ENCODE measurements at places on chromosomes 1 and 21. TPM values are rescaled to one million over a fixed set of nuclear protein-coding genes. Genes with fewer than 3 reads are reported as not detected.

GRCh38 chr1:53120659-53121058, 21.8 kb downstream of the SLC1A7 start:
- DNase-seq, result no peak

GRCh38 chr21:20404915-20405314, 593.3 kb upstream of the NCAM2 start:
- DNase-seq, result no peak

GRCh38 chr1:23588749-23589548, 29.6 kb upstream of the ID3 start:
- DNase-seq, result no peak

DNA sequence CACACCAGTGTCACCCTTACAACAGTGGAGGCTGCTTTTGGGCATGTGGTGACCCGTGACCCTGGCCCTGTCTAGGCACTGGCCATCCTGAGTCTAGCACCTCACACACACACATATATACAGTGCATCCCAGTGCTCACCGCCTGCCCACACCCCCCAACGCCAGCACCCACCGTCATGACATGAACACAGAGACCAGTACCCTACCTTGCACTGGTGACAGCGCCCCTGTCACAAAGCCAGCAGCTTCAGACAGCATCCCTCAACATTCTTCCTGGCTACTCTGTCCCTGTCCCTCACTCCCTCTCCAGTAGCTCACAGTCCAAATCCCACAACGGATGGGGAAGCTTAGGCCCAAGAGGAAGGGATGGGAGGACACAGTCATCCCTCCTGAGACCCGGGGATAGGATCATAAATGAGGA, 27.1 kb downstream of the AHDC1 start:
- no peak for DNase-seq

GRCh38 chr1:91024481-91025119, 2.8 kb upstream of the ZNF644 start:
- DNase-seq, result no peak

Gene IL20
- not detected for total RNA-seq

Gene LCE1D
- not detected for total RNA-seq

DNA sequence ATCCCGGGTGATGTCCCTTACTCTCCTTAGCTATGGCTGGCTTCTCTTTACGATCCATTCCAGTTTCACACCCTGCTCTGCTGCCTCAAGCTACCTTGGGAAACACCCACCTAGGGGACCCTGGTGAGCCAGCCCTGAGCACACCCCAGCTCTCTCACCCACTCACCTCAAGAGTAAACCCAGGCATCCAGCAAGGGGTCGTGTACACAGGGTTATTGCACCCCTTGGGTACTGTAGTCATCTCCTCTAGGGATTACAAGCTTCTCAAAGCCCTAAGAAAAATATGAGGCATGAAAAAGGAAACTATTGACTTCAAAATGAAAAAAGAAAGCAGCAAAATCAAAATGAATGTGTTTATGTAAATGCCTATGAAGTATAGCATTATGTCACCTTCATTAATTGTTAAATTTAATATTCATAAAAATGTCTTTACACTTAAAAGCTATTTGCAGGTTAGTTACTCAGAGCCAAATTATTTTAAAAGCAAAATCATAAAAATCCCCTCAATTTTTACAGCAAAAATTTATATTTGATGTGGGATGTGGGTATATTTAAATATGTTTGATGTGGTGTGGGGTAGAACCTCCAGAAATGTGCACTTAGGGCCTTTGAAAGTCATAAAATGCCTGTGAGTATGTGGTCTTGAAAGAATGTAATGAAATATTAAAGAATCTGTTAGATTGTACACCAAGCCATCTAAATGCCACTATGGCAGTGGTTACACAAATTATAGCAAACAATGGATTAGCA, 190.3 kb downstream of the C1orf94 start:
- no peak for DNase-seq

Gene ZSWIM5
- total RNA-seq, result 2.8 TPM

Gene MAP3K21
- 1.6 TPM for total RNA-seq

DNA sequence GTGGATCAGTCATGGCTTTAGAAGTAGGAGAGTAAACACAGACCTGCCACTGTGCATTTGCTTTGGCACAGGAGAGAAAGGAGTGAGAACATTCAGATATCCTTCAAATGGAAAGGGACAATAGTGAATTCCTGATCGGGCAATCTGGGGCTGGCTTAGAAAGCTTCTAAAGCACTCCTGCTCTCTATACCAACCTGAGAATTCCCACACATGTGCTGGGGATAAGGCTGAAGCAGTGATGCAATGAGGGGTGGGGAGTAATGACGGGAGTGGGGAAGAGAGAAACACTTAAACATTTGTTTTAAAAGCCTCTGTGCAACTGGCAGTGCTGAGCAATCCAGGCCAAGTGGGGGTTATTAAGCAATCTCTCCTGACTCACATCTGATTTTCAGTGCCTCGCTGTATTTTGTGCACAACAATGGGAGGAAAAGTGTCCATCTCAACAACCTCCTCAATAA, 108.8 kb downstream of the KIAA0319L start:
- no peak for DNase-seq

Gene STMN1
- total RNA-seq, result 186 TPM

Gene ADAMTS4
- 75.9 TPM for total RNA-seq

Gene KRTAP13-1
- not detected for total RNA-seq

GRCh38 chr1:232873931-232874330, 68.7 kb downstream of the MAP10 start:
- no peak for DNase-seq

GRCh38 chr1:245771511-245772281, 616.9 kb downstream of the KIF26B start:
- no peak for DNase-seq

Gene TARDBP
- 165 TPM for total RNA-seq

DNA sequence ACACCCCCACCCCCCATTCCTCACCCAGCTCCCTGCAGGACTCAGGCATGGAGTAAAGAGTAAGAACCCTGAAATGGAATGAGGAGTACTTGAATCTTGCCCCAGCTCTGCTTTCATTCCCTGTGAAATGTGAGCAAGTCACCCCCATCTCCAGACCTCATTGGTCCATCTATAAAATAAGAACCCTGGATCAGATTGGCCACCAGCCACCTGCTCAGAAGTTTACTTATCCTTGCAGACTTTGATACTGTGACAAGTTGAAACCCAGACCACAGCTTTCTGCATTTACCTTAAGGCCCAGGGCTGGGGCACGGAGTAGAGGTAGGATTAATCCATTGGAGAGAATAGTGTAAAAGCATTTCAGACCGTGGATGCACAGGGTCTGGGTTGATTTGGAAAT, 2.2 kb downstream of the KISS1 start:
- no peak for DNase-seq

Gene TLR5
- total RNA-seq, result 16.4 TPM

Gene LRRC3
- total RNA-seq, result 6.8 TPM

- DNase-seq, result peak; percentile 23
These were observed 27.6 kb downstream of the RRP1B start for GRCh38 chr21:43686811-43687565.

GRCh38 chr1:85166351-85166750, 34.5 kb downstream of the SYDE2 start:
- no peak for DNase-seq

DNA sequence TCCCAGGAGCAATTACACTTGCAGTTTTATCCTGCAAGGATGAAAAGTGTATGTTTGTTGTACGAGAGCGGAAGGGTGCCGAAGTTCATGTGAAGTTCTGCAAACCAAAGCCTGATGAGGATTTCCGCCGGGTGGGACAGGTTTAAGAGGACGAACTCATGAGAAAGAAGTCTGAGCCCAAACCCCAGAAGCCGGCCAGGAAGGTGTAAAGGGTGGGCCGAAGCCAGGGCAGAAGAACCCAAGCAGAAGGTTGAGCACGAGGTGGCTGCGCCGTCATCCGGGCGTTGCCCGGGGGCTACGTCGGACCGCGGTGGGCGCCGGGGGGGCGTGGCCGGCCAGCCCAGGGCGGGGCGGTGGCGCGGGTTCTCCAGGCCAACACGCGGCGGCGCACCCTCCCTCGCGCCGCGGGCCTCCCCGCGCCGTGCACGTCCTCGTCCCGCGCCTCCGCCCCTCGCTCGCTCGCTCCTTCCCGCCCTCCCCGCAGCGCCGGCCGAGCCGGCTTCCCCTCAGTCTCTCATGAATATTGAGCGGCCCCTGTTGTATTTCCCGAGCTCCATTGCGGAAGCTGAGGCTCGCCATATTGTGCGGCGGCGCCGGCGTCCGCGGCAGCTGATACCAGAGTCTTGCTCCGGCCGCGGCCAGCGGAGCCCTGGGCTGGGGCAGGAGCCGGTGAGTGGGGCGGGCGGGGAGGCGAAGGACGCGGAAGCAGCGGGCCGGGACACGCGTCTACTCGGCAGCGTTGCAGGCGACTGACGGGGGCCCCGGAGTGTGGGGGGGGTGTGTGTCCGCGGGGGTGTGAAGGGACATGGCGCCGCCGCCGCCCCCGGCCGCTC, at the start of gene RNF2:
TSS of gene RNF2 (plus strand) at position 578 of the 833 bp plus-strand sequence. CDS start 41,996 bp downstream, outside the sequence.
- peak; percentile 87 for DNase-seq

- DNase-seq, result no peak
These were observed 289.6 kb upstream of the DAB1 start for GRCh38 chr1:57713501-57713900.
